ENCODE measurements at places on chromosomes 4 and X.

GRCh38 chr4:168562041-168562571, 65.3 kb downstream of the PALLD start:
- DNase-seq = no peak

DNA sequence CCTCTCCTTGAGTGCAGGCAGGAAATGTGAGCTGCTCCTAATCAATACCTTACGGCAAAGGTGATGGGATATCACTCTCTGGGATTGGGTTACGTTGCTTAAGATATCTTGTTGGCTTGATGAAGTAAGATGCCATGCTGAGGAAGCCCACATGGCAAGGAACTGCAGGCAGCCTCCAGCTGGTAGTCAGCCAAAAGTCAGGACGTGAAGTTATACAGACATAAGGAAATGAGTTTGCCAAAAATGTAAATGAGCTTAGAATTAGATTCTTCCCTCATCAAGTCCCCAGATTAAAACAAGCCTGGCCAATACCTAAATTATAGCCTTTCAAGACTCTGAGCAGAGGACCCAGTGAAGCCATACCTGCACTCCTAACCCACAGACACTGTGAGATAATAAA, 155.0 kb downstream of the QDPR start:
- DNase-seq = no peak

DNA sequence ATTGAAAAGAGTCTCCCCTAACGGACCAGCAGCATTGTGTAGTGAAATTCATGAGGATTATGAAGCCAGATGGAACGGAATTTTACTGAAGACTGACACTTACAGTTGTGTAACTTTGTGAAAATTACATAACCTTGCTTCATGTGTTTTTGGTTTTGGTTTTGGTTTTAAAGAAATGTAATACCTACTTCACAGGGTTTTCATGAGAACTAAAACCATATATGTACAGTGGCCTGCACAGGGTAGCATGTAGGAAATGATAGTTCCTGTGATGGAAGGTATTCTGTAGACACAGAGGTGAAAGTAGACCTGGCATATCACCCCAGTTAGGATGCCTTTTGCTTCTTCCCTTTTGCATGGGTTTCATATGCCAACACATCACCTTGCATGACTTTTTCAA, 247.0 kb downstream of the BANK1 start:
- DNase-seq = no peak

DNA sequence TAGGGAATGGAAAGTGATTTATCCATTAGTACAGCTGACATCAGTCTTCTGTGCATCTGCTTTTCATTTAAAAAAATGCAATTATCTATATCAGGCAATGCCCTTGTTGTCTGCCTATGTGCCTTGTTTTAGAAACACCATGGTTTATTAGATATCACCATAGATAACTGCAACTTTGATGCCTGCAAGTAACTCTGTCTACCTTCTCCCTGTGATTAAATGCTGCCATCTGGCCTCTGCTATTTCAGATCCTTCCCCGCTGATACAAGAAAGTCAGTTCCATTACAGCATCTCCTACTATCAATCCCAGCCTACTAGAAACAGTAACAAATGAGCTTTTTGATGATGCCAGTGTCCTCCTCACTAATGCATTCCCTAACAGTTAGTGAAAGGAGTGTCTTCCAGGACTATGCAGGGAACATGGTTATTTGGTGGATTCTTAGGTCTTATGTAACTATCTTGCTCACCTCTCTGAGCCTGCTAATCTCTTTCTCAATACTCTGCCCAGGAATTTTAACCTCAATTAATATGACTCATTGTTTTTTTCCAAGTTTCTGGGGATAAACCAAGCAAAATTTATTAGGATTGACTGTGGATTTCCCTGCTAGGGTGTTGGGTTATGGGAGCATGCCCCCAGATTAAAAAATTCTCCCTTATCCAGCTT, 444.9 kb downstream of the RAPGEF2 start:
- no peak for DNase-seq

- DNase-seq = no peak
These were observed 38.6 kb downstream of the EVC start for GRCh38 chr4:5749568-5749967.

Data from NCI-H1694 (cell line).